ENCODE measurements at places on chromosomes 6 and 20. TPM values are rescaled to one million over a fixed set of nuclear protein-coding genes. Genes with fewer than 3 reads are reported as not detected.

Gene SLC52A3
- polyA plus RNA-seq = not detected

Gene SEL1L2
- polyA plus RNA-seq = 0.86 TPM

Gene PRL
- polyA plus RNA-seq = not detected

Gene PCMTD2
- polyA plus RNA-seq = 34.4 TPM

Gene KHDC1L
- polyA plus RNA-seq = not detected

Gene HDGFL1
- not detected for polyA plus RNA-seq

Gene LY6G6C
- polyA plus RNA-seq = not detected

Gene MTFR2
- polyA plus RNA-seq = 5.5 TPM

Gene ZNF341
- polyA plus RNA-seq = 2.9 TPM

Gene HDAC2
- 130 TPM for polyA plus RNA-seq

Gene DPPA5
- not detected for polyA plus RNA-seq

Gene ORC3
- polyA plus RNA-seq = 35.5 TPM

Gene REM1
- not detected for polyA plus RNA-seq

Gene CRISP2
- polyA plus RNA-seq = not detected

Gene C6orf15
- not detected for polyA plus RNA-seq

Gene PSORS1C1
- 4.9 TPM for polyA plus RNA-seq

Gene TPBG
- polyA plus RNA-seq = 104 TPM

Gene HAO1
- polyA plus RNA-seq = not detected

Gene TAGAP
- not detected for polyA plus RNA-seq

Gene LYRM4
- 39.2 TPM for polyA plus RNA-seq

Gene MCCD1
- not detected for polyA plus RNA-seq

Gene SOX12
- polyA plus RNA-seq = 3.6 TPM

Gene MCHR2
- not detected for polyA plus RNA-seq

Gene UBE2C
- polyA plus RNA-seq = 90.8 TPM

Gene NELFCD
- 79.6 TPM for polyA plus RNA-seq

Gene GHRH
- polyA plus RNA-seq = not detected

Gene CLVS2
- polyA plus RNA-seq = under 0.01 TPM

Gene MEI4
- not detected for polyA plus RNA-seq

Gene SNX21
- polyA plus RNA-seq = 13.6 TPM

Gene ZMYND8
- polyA plus RNA-seq = 11.8 TPM

Gene SEMG1
- not detected for polyA plus RNA-seq

Gene FOXA2
- polyA plus RNA-seq = not detected

Gene FAM217A
- polyA plus RNA-seq = not detected

Gene NKX2-2
- polyA plus RNA-seq = not detected

Gene EHMT2
- polyA plus RNA-seq = 19.3 TPM

Gene BICRAL
- 8.6 TPM for polyA plus RNA-seq

Gene SMIM13
- polyA plus RNA-seq = 5.3 TPM

Gene HSPA12B
- not detected for polyA plus RNA-seq

Gene FBXO9
- polyA plus RNA-seq = 78.9 TPM

Gene AFDN
- 22.5 TPM for polyA plus RNA-seq

Gene CALHM4
- not detected for polyA plus RNA-seq

Gene TRIM10
- not detected for polyA plus RNA-seq

Gene HUS1B
- 0.10 TPM for polyA plus RNA-seq

Gene EFHC1
- 16.6 TPM for polyA plus RNA-seq

Gene PNPLA1
- polyA plus RNA-seq = not detected

Gene OVOL2
- not detected for polyA plus RNA-seq

Gene DDX43
- polyA plus RNA-seq = 0.34 TPM

Gene VIP
- polyA plus RNA-seq = not detected

Gene ULBP2
- polyA plus RNA-seq = 22.8 TPM

Gene SMOC2
- not detected for polyA plus RNA-seq

Gene ESR1
- polyA plus RNA-seq = not detected

Gene STX11
- polyA plus RNA-seq = 0.90 TPM

Gene SLC35F1
- 0.02 TPM for polyA plus RNA-seq

Gene ACTL10
- polyA plus RNA-seq = 0.44 TPM

Data from BJ (cell line).